Adrenal gland (tissue), 19 donors: ENCODE measurements at places on chromosomes 7 and 10. TPM values are rescaled to one million over a fixed set of nuclear protein-coding genes. Genes with fewer than 3 reads are reported as not detected.

VAX1 gene
- total RNA-seq = not detected

ASB13 gene
- total RNA-seq = 54.3 TPM

SLC26A4 gene
- total RNA-seq = 0.31 TPM

SFTPA2 gene
- not detected for total RNA-seq

STK17A gene
- total RNA-seq = 31.2 TPM

KCNIP2 gene
- 6.9 TPM for total RNA-seq

WBP1L gene
- total RNA-seq = 106 TPM

CTTNBP2 gene
- 6.7 TPM for total RNA-seq

ZNF804B gene
- total RNA-seq = not detected

TASOR2 gene
- 53.3 TPM for total RNA-seq

DPP6 gene
- 5.2 TPM for total RNA-seq

GPR26 gene
- not detected for total RNA-seq

DEPP1 gene
- 179 TPM for total RNA-seq

C10orf105 gene
- total RNA-seq = 0.08 TPM

LMTK2 gene
- total RNA-seq = 22.4 TPM

MOGAT3 gene
- not detected for total RNA-seq

NYAP1 gene
- total RNA-seq = 1.4 TPM

CRHR2 gene
- total RNA-seq = not detected

ZPBP gene
- not detected for total RNA-seq

EZH2 gene
- total RNA-seq = 1.1 TPM

GOLGA7B gene
- total RNA-seq = 0.42 TPM

FAM25C gene
- total RNA-seq = not detected

OR2A5 gene
- total RNA-seq = not detected

SPDYE17 gene
- total RNA-seq = not detected

SFTPA1 gene
- 0.81 TPM for total RNA-seq

TMED4 gene
- total RNA-seq = 93.1 TPM

FEZF1 gene
- total RNA-seq = not detected

UCMA gene
- not detected for total RNA-seq

ATRNL1 gene
- 108 TPM for total RNA-seq

AKR1C3 gene
- total RNA-seq = 55.5 TPM

ZNF853 gene
- total RNA-seq = 4.1 TPM

TMEM176B gene
- total RNA-seq = 99.1 TPM

ADRB1 gene
- total RNA-seq = 0.78 TPM

POM121L12 gene
- total RNA-seq = not detected

TDRD1 gene
- total RNA-seq = 0.57 TPM

FANK1 gene
- total RNA-seq = 5.3 TPM

TACR2 gene
- 0.35 TPM for total RNA-seq

SPDYE5 gene
- total RNA-seq = not detected

PPIF gene
- total RNA-seq = 233 TPM

MXI1 gene
- 21.4 TPM for total RNA-seq

SFRP5 gene
- 2.3 TPM for total RNA-seq

SAMD9L gene
- 10.6 TPM for total RNA-seq

UNCX gene
- total RNA-seq = not detected

CPN1 gene
- not detected for total RNA-seq

TRPV6 gene
- total RNA-seq = not detected

KAZALD1 gene
- 5.4 TPM for total RNA-seq
